NCI-H1417 (cell line): ENCODE measurements at places on chromosomes 11 and 22.

GRCh38 chr11:7691759-7692350 lies 14.4 kb downstream of the OVCH2 start:
- no peak for DNase-seq

- no peak for DNase-seq
These were observed 134.6 kb downstream of the ST3GAL4 start for GRCh38 chr11:126489836-126490660.

- no peak for DNase-seq
These were observed 12.0 kb upstream of the MALAT1 start for GRCh38 chr11:65486570-65487466.

GRCh38 chr11:134752964-134753770 lies 341.1 kb upstream of the B3GAT1 start:
- no peak for DNase-seq

DNA sequence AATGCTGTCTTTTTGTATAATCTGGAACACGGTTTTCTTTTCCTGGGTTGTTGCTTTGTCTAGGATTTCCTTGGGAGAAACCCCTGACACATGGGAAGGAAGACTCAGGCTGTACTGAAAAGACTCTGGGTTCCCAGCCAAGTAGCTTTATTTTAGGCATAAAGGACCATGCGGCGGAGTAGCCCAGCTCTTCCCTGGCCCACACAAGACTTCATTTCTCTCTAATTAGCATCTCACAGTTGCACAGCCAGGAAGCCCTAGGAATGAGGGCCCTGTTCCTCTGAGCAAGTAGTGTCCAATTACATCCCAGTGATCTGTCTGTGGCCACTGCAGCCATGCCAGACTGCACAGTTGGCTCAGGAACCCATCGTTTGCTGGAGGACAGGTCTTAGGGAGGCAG lies 319.5 kb downstream of the TENM4 start:
- DNase-seq, result no peak

DNA sequence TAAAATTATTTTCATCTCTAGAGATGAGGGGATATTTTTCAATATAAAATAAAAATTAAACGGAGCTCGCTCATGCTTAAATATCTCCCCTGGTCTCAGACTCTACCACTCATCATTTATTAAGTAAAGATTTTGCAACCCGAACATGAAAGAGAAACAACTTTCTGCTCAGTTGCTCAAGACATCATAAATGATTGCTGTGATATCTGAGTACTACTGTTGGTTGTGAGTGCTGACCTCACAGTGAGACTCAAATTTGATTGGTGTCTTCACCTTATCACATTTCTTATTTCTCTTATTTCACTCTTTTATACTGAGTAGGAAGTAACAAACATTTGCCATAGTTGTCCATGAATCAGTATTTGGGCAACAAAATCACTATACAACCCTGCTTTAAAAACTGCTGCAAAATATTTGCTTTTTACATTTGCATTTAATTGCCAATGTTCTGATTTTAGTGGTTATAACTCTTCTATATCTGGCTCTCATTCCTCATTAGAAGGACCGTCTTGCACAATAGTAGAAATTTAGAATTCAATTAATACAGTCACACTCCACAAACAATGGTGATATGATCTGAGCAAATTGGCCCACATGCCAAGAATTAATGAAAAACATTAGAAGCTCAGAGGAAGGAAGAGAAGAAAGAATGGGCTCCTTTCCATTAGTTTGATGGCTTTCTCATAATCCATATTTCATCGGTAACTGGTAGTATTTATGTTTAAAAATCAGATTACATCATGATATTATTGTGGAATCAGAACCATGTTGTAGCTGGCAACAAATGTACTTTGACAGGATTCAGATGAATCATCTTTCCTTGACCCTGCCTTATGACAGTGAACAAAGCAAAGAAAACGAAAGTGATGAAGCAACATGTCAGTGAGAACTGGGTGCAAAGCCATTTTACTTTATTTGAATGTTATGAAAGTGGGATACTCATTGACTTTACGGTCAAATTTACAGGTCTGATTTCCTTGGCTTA lies 973.6 kb upstream of the TENM4 start:
- DNase-seq, result no peak

DNA sequence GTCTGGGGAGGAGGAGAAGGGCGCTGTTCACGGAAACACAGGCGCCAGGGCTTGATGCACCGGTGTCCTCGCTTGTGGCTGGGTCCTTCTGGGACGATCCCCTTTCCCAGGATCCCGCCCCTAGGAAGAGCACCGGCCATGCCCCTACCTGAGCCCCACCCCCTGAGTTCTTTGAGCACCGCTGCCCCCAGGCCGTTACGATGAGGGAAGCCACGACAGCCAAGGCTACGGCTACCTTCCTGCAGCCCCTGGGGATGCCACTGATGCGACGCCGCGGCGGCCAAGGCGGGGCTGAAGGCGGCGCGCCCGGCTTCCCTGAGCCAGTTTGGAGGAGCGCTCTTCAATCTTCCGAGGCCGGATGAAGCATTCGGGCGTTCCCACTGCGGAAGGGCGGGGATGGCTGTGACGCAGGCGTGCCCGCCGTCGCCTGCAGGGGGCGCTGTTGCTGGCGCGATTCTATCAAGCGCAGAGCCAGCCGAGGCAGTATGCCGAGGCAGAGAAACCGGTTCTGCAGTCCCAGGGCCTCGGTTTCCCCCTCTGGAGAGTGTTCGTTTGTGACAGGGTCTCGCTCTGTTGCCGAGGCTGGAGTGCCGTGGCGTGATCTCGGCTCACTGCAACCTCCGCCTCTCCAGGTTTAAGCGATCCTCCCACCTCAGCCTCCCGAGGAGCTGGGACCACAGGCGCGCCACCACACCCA lies 9.7 kb upstream of the NEFH start:
- peak; percentile 44 for DNase-seq

GRCh38 chr11:71406681-71407080 lies 41.5 kb downstream of the DHCR7 start:
- DNase-seq, result peak; percentile 18
